ENCODE measurements at places on chromosomes 4 and X.

- DNase-seq, result no peak
These were observed 7.4 kb downstream of the ACOX3 start for GRCh38 chr4:8433136-8433535.

DNA sequence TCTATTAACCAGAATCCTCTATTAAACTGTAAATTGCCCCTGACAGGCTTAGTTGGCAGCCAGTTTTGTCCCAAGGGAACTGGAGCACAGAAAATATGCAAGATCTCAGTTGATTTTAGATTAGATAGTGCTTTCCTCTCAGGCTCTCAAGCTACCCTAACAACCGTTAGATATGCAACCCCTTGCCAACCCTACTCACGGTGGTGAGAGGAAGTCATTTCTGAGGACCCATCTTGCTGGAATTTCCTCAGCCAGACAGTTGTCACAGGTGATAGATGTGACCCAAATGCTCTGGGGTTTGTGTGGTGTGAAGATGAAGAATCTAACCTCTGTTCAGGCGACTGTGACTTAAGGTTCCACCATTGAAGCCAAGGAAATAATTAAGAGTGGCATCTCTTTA is 447.1 kb downstream of the MID1IP1 start:
- DNase-seq, result no peak

DNA sequence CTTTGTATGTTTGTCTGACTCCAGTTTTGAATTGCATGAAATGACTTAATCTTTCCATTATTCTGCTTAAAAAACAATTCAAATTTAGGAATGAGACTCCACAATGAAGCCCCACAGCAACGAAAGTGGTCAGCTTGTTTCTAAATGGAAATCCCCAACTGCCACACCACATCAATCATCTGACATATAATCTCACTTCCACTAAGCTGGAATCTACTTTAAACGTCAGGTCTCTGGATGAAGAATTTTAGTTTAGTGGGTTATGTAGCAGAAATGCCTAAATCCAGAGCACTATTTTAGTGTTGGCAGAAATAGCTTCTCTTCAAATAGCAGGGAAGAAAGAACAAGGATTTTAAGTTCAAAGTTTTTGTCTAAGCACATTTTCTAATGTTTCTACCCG is 1.7 kb upstream of the BMP2K start:
- no peak for DNase-seq

DNA sequence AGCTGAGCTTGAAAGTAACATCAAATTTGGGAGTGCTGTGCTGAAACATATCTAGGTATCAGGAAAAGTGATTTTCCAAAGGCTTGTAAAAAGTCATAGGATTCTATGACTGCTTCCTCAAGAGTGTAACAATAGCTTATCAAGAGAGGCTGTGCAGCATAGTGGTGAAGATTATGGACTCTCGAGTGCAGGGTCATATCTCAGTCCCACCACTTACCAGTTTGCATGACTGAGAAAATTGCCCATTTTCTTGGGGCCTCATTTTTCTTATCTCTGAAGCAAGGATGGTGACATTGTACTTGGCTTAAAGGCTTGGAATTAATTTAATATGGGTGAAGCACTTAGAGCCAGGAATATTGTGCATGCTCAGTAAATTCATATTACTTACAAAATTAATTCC is 57.2 kb downstream of the AFF1 start:
- no peak for DNase-seq

GRCh38 chrX:72130762-72131250 is 909 bp downstream of the RTL5 start:
- DNase-seq, result no peak

DNA sequence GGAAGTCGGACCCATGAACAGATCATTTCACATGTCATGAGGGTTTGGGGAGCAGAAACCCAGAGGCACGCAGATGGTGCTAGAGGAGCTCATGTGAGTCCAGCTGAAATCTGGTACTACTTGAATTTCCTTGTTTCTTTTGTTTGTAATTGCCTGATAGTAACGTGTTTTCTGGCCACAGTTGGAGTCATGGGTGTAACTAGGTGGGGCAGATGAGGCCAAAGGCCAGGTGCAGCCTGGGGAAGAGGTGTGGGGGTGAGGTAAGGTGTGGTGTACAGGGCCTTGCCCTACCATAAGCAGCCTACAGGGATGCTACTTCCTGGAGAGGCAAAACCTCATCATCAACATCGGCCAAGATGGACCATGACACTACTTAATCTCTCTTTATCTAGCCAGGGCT is 271.4 kb downstream of the PTTG2 start:
- DNase-seq, result no peak

- no peak for DNase-seq
These were observed 93.6 kb upstream of the PTPN13 start for GRCh38 chr4:86500527-86500926.

DNA sequence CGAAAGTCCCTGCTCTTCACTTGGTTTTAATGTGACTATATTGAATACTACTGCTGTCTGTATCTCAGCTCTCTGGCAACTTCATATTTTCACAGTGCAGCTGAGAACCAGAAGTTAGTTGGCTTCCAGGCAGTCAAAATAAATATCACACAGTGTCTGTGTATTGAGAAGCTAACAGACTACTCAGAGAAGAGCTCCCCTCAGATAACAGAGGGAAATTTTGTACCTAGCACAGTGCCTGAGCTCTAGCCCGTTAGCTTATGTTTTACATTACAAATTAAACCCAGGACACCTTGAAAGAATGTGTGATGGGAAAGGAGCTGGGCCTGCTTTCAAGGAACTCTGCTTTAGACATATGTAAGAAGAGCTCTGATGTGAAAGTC is 22.7 kb downstream of the JADE1 start:
- DNase-seq, result no peak

GRCh38 chr4:21512353-21512752 is 436.2 kb downstream of the KCNIP4 start:
- no peak for DNase-seq

DNA sequence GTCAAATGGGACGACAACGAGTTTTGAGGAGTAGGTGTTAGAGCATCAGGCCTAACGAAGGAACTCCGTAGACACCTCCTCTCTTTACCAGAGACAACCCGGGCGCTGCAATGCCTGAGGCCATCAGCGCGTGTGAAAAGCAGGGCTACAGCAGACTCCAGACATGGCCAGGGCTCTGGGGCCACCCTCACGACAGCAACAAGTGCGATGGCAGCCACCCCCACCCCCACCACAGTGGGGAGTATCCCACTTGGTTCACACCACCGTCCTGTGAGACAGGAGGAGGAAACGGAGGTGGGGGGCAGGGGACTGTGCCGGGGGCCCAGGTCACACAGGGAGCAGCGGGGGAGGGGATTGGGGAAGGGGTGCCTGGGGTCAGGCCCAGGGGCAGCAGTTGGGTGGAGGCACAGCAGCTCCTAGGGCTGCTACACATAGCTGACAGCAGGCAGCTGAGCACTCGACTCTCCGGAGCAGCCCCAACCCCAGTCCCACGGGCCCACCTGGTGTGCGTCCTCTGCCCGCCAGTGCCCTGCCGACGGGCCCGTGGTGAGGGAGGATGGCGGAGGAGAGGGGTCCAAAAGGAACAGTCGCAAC is 8.5 kb downstream of the LRPAP1 start:
- no peak for DNase-seq

DNA sequence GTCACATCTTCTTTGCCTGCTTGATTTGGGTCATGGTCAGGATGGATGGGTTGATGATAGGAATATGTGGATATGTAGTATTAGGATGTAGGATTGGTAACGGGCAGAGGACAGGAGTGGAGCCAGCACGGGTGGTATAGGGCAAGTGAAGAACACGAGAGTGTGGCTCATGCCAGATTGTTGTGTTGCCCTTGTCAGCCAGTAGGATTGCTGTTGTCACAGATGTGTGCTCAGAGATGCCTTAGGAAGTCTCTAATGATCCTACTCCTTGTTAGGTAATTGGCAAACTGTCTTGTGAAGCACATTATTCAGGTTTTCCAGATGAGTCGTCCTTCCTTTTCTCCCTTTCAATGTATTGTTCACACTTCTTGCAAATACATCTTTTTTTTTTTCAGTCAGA is 5.5 kb downstream of the ATP10D start:
- no peak for DNase-seq

- DNase-seq, result no peak
These were observed 173.7 kb upstream of the GALNTL6 start for GRCh38 chr4:171639540-171639939.

- no peak for DNase-seq
These were observed 159.3 kb downstream of the PTCHD1 start for GRCh38 chrX:23493941-23494374.

DNA sequence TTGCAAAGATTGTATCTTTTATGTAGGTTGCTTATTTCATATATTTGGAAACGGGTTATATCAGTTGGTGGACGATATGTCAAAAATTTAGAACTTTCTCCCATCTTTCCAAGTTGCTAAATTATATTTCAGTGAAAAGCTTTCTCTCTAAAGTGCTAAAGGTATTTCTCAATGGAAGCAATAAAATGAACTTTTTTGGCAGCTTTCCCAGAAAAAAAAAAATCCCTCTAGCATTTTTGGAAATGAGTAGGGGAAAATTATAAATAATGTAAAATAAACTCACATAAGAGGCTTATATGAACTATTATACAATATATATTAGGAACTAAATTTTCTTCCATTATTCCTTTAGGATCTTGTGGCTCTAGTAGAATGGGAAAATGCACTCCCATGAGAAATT is 152.2 kb downstream of the GRID2 start:
- DNase-seq, result no peak

- no peak for DNase-seq
These were observed 6.9 kb upstream of the RPS3A start for GRCh38 chr4:151092488-151092887.

- DNase-seq, result no peak
These were observed 22.8 kb upstream of the ARHGAP24 start for GRCh38 chr4:85452058-85452731.

DNA sequence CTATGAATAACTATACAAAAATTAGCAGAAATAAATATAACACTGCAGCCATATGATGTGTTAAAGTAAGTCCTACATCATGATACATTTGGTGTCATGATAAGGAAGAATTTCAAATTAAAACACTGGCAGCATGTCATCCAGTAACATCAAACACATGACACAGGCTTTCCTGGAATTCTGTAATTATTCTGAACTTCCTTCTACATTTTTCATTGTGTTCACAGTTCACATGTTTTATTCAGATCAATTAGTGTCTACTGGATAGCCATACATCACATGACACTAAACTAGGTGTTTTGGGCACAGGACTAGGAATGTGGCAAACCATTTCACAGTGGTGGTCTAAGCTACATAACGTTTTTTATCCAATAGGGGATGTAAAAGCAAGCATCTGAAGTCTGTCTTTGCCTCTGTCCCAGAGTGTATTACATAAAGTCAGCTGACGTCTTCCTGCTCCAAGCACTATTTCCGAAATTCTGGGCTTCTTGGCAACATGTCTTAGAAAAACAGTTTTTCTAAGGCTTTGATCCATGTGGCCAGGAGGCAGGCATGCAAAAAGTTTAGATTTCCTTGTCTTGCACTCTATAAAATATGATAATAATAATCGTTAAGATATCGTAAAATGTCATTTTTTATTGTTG is 707.9 kb downstream of the CENPC start:
- no peak for DNase-seq

GRCh38 chr4:18691431-18692200 is 670.1 kb upstream of the LCORL start:
- no peak for DNase-seq

DNA sequence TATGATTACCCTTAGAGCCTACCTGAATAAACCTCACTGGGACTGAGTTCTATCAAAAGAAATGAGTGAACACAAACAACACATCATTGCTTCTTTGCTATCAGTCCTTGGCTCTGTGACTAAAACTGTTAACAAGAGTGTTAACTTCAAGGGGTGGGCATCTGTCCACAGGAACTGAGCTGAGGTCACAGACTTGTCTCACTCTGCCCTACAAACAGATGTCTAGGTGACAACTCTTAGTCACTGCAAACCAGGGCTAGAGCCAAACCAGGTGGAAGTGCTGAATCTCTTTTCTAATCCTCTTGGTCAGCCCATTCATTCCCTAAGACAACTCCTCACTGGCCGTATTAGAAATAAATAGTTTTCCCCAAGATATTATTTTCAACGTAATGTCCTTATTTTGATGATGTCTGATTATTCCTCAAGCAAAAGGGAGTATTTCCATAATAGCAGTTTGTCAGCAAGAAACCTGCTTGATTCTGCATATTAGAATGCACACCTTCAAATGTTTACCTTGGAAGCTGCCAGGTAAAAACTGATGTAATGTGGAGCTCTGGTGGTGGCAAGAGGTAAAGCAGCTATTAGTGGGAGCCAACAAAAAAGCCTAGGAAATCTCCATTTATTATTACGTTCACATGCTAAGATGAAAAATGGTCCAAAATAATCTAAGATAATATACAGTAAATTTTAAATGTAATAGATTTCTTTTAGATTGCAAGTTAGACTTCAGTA is 4.0 kb downstream of the COL25A1 start:
- DNase-seq, result no peak

GRCh38 chr4:102218656-102219055 is 126.6 kb downstream of the SLC39A8 start:
- DNase-seq, result no peak

DNA sequence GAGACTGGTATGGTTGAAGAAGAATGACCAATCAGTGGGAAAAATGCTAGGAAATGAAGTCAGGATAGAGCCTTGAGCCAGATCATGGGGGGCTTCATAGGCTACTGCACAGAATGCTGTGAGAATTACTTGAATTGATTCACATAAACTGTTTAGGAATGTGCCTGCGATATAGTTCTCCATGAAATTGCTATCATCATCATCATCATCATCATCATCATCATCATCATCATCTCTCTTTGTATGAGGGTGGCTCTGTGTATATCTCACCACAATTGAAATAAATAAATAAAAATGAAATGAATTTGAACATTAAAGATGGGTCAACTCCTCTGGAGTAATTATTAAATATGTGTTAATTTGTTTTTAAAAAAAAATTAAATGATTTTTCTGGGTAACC is 148.6 kb upstream of the LEF1 start:
- DNase-seq, result no peak

- no peak for DNase-seq
These were observed 148.8 kb upstream of the TBL1X start for GRCh38 chrX:9316096-9316495.

GRCh38 chr4:169922632-169923276 is 103.4 kb downstream of the MFAP3L start:
- no peak for DNase-seq

GRCh38 chr4:110615353-110616237 is 7.3 kb downstream of the PITX2 start:
- DNase-seq, result no peak

DNA sequence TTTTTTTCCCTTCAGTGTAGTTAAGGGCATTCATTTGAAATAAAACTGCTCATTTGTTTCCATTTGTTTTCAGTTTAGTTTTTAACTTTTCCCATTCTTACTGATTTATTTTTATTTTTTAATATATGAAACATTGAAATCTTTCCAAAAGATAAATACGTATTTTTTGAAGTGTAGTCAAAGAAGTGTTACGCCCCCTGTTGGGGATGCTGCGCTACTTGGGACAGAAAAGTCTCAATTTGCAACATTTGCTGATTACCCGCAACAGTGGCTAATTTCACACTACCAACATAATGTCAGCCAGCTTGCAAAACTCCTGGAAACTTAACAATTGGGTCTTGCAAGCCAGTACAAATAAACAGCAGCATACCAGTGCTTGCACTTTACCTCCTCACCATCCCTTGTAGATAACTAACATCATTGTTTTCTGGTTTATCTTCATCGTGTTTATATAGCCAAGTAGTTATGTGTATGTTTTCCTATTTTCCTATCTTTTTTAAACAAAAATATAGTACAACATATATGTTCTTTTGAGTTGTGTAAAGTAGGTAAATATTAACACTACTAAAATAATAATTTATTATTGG is 158.6 kb downstream of the STPG2 start:
- DNase-seq, result no peak

All from stimulated activated CD4-positive, alpha-beta T cell treated with anti-CD3 and anti-CD28 coated beads, Interleukin-15, amount 100 ng/mL, for 1 hour (primary cell).